ENCODE measurements at places on chromosomes 12 and 14. TPM values are rescaled to one million over a fixed set of nuclear protein-coding genes. Genes with fewer than 3 reads are reported as not detected.

PRR4 gene
- total RNA-seq = 0.98 TPM

MLXIP gene
- total RNA-seq = 26.0 TPM

AKT1 gene
- total RNA-seq = 162 TPM

C3AR1 gene
- total RNA-seq = 12.2 TPM

PNN gene
- 75.3 TPM for total RNA-seq

CLEC6A gene
- total RNA-seq = not detected

KRT85 gene
- not detected for total RNA-seq

ARG2 gene
- 6.8 TPM for total RNA-seq

NGB gene
- not detected for total RNA-seq

DNA sequence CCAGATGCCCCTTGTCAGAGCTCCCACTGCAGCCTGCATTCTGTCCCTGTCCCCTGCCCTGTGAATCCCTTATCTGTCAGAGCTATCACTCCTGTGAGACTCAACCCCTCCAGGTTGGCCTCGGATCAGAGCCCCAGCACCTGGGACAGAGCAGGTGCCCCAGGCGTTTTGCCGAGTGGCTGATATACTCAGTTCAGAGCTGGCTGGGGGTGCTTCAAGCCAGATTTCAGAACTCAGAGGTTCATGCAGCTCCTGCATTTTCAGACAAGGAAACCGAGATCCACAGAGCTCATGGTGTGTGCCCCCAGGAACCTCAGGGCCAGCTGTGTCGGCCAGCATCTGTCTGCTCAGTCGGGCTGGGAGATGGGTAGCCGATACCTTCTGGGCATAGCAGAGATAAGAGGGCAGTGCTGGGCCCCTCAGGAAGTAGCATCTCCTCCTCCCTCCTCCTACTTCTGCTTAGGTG is 228.0 kb upstream of the RTL1 start:
- DNase-seq = no peak
- H3K27me3 ChIP-seq = peaks cover 4% of the 10 kb centered on the region

- no peak overlapping the region for H3K4me3 ChIP-seq
- no peaks in the 10 kb centered on the region for H3K4me1 ChIP-seq
- DNase-seq = no peak
- H3K27ac ChIP-seq = no peak overlapping the region
- peaks cover 5% of the 10 kb centered on the region for H3K36me3 ChIP-seq
- no peaks in the 10 kb centered on the region for H3K27me3 ChIP-seq
Measured at GRCh38 chr14:103728721-103729120, 13.1 kb downstream of the ZFYVE21 start.

DNA sequence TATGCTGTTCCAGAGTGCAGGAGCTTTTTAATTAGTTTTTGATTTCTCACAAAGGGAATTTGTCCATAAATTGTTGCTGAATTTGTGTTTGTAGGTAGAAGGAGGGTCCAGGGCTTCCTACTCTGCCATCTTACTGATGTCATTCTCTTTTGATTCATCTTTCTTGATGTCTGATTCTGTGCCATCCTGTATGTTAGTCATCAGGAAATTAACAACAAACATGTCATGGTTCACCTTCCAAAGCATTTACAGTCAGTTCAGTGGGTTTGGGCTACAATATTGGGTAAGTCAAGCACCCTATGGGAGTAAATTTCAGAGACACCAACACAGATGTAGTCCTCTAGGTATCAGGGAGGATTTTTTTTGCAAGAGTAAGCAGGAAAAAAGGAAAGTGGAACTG is 135.2 kb upstream of the SLC38A2 start:
- H3K4me3 ChIP-seq = no peak overlapping the region
- peaks cover 51% of the 10 kb centered on the region for H3K36me3 ChIP-seq
- H3K27ac ChIP-seq = no peak overlapping the region
- DNase-seq = no peak
- H3K4me1 ChIP-seq = peaks cover 4% of the 10 kb centered on the region

- H3K4me1 ChIP-seq = no peaks in the 10 kb centered on the region
- DNase-seq = no peak
- no peaks in the 10 kb centered on the region for H3K36me3 ChIP-seq
Measured at GRCh38 chr12:114504311-114504710, 98.4 kb upstream of the TBX5 start.

- no peaks in the 10 kb centered on the region for H3K4me1 ChIP-seq
- H3K36me3 ChIP-seq = no peaks in the 10 kb centered on the region
- DNase-seq = no peak
- H3K27me3 ChIP-seq = peaks cover 6% of the 10 kb centered on the region
- H3K4me3 ChIP-seq = no peak overlapping the region
Measured at GRCh38 chr14:90355540-90356518, 24.1 kb upstream of the NRDE2 start.

GRCh38 chr14:39368261-39368959 is 63.8 kb downstream of the FBXO33 start:
- H3K27me3 ChIP-seq = no peaks in the 10 kb centered on the region
- peaks cover 38% of the 10 kb centered on the region for H3K36me3 ChIP-seq
- H3K4me1 ChIP-seq = peaks cover 1% of the 10 kb centered on the region
- DNase-seq = peak; percentile 39

DNA sequence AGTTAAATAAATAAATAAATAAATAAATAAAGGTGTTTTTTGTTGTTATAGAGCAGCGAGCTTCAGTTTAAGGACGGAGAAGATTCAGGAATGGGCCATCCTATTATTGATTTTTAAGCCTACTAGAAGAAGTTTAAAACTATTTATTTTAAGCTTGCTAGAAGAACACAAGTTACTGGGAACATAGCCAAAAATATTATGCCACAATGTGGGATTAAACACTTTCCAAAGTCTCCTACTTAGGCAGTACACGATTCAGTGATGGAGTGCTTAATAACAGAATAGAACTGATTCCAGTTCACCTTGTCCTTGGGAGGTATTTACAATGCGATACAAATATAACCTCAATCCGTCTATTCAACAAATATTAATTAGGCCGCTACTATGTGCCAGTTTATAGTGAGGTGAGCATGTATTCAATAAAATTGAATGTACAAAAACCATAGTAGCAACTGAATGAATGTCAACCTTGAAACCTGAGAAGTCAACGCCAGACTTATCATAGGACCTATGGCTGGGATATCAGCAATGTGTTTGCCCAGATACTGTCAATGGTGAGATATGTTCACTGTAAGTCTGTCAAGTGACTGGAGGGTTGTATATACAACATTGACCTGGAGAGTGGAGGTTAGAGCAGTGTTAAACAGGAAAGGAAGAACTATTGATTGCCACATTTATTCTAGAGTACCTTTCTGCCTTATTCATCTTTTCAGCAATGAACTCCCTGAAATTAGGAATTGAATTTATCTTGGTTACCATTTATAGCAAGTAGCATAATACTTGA is 486.4 kb downstream of the TMTC2 start:
- no peaks in the 10 kb centered on the region for H3K36me3 ChIP-seq
- DNase-seq = no peak

DNA sequence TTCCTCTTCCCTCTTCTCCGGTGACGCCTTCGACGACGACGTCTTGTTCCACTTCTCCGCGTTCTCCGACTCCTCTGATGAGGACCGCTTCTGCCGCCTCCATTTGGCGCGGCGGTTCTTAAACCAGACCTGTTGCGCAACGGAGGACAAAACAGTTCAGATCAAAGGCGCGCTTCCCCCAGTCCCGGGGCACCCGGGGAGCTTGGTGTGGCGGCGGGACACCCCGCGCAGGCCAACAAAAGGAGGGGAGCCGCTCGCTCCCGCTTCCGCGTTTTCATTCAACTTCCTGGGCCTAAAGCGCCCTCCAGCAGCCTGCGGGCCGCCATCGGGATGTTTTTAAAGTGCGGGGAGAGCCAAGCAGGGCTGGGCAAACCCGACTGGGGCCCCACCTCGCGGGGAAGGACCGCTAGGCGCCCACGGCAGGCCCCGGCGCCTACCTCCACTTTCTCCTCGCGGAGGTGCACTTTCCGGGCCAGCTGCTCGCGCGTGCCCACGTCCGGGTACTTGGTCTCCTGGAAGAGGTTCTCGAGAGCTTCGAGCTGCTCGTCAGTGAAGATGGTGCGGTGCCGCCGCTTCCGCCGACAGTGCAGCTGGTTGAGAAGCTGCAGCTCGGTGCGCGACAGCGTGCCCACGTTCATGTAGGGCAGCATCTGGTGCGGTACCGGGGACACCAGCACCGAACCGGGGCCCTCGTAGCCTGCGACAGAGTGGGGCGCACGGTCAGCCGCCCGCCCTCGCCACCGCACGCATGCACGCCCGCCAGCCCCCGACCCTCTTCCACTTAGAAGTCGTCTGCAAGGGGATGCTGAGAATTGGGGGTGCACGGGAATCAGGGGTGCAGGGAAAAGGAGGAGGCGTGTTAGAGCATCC is 1.2 kb downstream of the GSC start:
- DNase-seq = peak; percentile 54
- peaks cover 15% of the 10 kb centered on the region for H3K4me1 ChIP-seq
- H3K4me3 ChIP-seq = peak overlapping the region; percentile 69
- H3K27ac ChIP-seq = peak overlapping the region; percentile 53

GRCh38 chr12:131222329-131223139 is 268.8 kb downstream of the ADGRD1 start:
- H3K27ac ChIP-seq = no peak overlapping the region
- H3K4me3 ChIP-seq = no peak overlapping the region
- H3K36me3 ChIP-seq = no peaks in the 10 kb centered on the region
- peaks cover 5% of the 10 kb centered on the region for H3K4me1 ChIP-seq
- DNase-seq = no peak
- no peaks in the 10 kb centered on the region for H3K27me3 ChIP-seq

DNA sequence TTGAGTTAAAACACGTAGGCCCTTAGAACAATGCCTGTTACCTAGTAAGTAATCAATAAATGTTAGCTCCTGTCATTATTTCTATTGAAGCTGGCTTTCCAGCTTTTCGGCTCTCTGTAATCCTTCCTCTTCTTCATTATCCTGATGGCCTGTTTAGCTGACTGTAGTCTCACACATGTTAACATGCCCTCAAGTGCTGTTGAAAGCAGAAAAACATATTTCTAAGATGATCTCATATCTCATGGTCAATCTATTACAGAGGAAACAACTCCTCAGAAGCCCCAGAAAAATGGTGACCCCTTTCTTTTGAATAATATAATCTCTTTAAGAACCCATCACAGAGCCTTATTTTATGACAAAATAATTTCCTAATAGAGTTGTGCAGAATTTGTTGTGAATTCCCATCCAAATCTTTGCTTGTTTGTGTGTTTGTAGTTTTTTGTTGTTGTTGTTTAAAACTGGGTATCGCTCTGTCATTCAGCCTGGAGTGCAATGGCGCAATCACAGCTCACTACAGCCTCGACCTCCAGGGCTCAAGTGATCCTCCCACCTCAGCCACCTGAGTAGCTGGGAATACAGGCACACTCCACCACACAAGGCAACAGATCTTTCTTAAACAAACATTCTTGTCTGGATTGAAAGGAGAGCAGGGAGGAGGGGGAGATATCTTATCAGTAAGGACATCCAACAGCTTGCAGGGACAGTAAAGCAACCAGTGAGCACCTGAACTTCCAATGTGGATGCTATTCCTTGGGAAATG is 242.5 kb upstream of the CAND1 start:
- DNase-seq = no peak
- no peaks in the 10 kb centered on the region for H3K36me3 ChIP-seq
- H3K4me1 ChIP-seq = no peaks in the 10 kb centered on the region
- no peak overlapping the region for H3K4me3 ChIP-seq
- no peak overlapping the region for H3K27ac ChIP-seq

DNA sequence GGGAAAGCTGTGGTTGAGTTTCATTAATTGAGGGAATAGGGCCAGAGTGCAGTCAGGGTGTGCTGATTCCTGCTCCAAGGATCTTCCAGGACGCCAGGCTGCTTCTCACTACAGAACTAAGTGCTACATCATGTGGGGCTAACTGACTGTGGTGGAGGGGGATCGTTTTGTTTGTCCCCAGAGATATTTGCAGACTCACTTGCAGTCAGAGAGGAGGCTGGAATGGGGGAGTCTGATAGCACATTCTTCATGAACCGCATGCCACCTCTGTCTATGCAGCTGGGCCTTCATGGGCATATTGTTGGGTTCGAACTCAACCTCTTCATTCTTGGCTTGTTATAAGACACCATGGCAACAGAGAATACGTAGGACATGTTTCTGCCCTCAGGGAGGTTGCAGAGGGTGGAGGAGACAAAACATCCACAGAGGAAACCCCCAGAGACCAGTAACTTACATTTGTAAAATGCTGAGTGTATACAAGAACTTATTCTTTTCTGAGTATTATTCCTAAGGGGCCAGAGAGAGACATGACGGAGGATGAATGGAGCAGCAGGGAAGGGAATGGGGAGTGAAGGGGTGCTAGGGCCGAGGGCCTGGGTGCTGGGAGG is 13.0 kb downstream of the KRT7 start:
- H3K36me3 ChIP-seq = peaks cover 12% of the 10 kb centered on the region
- H3K27ac ChIP-seq = peak overlapping the region; percentile 89
- no peak for DNase-seq
- peak overlapping the region; percentile 66 for H3K4me3 ChIP-seq
- H3K27me3 ChIP-seq = peaks cover 5% of the 10 kb centered on the region
- peaks cover 69% of the 10 kb centered on the region for H3K4me1 ChIP-seq

- no peaks in the 10 kb centered on the region for H3K36me3 ChIP-seq
- DNase-seq = peak; percentile 62
- peaks cover 76% of the 10 kb centered on the region for H3K4me1 ChIP-seq
- H3K27me3 ChIP-seq = peaks cover 3% of the 10 kb centered on the region
Measured at GRCh38 chr14:77043177-77043983, 14.9 kb upstream of the IRF2BPL start.

DNA sequence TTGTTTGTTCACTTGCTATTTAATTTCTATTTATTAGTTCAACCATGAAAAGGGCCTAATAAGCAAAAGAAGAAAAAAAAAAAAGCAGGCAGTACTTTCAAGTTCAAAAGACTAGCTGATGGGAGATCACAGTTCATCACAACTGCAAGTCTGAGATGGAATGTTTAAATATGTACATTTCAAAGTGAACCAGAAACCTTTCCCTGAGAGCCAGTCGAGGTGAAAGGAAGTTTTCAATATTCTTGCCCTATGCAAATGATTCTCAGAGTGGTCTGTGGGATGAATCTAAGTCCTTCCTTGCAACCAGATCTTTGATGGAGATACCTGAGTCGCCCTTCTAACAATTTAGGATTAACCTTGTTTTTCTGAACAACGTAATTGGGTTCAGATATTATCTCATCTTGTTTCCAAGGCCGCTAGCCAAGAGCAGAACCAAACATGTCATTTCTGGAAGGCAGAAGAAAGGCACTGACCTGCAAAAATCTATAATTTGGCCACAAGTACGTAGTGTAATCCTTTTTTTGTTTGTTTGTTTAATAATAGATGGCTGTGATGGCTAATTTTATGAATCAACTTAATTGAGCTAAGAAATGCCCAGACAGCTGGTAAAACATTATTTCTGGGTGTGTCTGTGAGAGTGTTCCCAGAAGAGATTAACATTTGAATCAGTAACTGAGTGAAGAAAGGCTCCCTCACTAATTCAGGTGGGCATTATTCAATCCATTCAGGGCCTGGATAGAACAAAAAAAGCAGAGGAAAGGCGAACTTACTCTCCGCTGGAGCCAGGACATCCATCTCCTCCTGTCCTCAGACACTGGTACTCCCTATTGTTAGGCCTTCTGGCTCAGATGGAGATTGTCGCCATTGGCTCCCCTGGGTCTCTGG is 171.1 kb upstream of the TMPO start:
- H3K27ac ChIP-seq = no peak overlapping the region
- DNase-seq = no peak
- no peaks in the 10 kb centered on the region for H3K4me1 ChIP-seq
- no peaks in the 10 kb centered on the region for H3K36me3 ChIP-seq
